ENCODE measurements at places on chromosomes 7 and 10. TPM values are rescaled to one million over a fixed set of nuclear protein-coding genes. Genes with fewer than 3 reads are reported as not detected.

The ERVW-1 gene
- not detected for total RNA-seq

- H3K4me3 ChIP-seq = no peak overlapping the region
- no peaks in the 10 kb centered on the region for H3K27me3 ChIP-seq
- no peaks in the 10 kb centered on the region for H3K36me3 ChIP-seq
- DNase-seq = no peak
- no peak overlapping the region for H3K27ac ChIP-seq
- no peaks in the 10 kb centered on the region for H3K4me1 ChIP-seq
Measured at GRCh38 chr7:90931986-90932916, 332.0 kb upstream of the FZD1 start.

GRCh38 chr10:24501056-24501711 lies 222.5 kb downstream of the ARHGAP21 start:
- H3K4me1 ChIP-seq = no peaks in the 10 kb centered on the region
- no peak overlapping the region for H3K27ac ChIP-seq
- H3K27me3 ChIP-seq = peaks cover 2% of the 10 kb centered on the region
- no peak for DNase-seq
- H3K36me3 ChIP-seq = no peaks in the 10 kb centered on the region

The CALML5 gene
- not detected for total RNA-seq

The SLC29A4 gene
- total RNA-seq = 0.73 TPM

The ST8SIA6 gene
- total RNA-seq = not detected

The SEMA3D gene
- 0.11 TPM for total RNA-seq

The GPNMB gene
- total RNA-seq = 0.59 TPM

The AGAP3 gene
- total RNA-seq = 62.5 TPM

The CPVL gene
- 0.11 TPM for total RNA-seq

GRCh38 chr10:51876503-51876902 lies 177.1 kb upstream of the CSTF2T start:
- H3K36me3 ChIP-seq = no peaks in the 10 kb centered on the region
- H3K27me3 ChIP-seq = peaks cover 6% of the 10 kb centered on the region
- no peak overlapping the region for H3K27ac ChIP-seq

Measured in activated T-helper 2 cell treated with anti-CD3 and anti-CD28 coated beads, Interferon-gamma antibody, Interleukin-2, Interleukin-4, amounts not matched to agents 10 μg/mL and 5 μg/mL and 100 μg/mL, durations not matched to agents 14 hours and 24 hours and 36 hours (primary cell).